ENCODE measurements at places on chromosomes 1 and 21. TPM values are rescaled to one million over a fixed set of nuclear protein-coding genes. Genes with fewer than 3 reads are reported as not detected.

CXADR gene
- 66.3 TPM for polyA plus RNA-seq

TPTE gene
- polyA plus RNA-seq: not detected

STIL gene
- 2.5 TPM for polyA plus RNA-seq

TDRD5 gene
- polyA plus RNA-seq: not detected

KIF17 gene
- polyA plus RNA-seq: 0.05 TPM

FNDC10 gene
- 6.0 TPM for polyA plus RNA-seq

SPRR5 gene
- polyA plus RNA-seq: not detected

UBE2U gene
- 0.21 TPM for polyA plus RNA-seq

SH3GLB1 gene
- 84.6 TPM for polyA plus RNA-seq

CA14 gene
- polyA plus RNA-seq: 6.0 TPM

CCDC27 gene
- 0.73 TPM for polyA plus RNA-seq

GRIK3 gene
- not detected for polyA plus RNA-seq

TTC39A gene
- polyA plus RNA-seq: 18.9 TPM

FAM72B gene
- polyA plus RNA-seq: 1.7 TPM

PLEKHG5 gene
- 9.3 TPM for polyA plus RNA-seq

NAXE gene
- 218 TPM for polyA plus RNA-seq

NTMT2 gene
- polyA plus RNA-seq: not detected

F13B gene
- polyA plus RNA-seq: 5.5 TPM

ALX3 gene
- polyA plus RNA-seq: 0.36 TPM

S100A7 gene
- 1.0 TPM for polyA plus RNA-seq

MMP23B gene
- polyA plus RNA-seq: 184 TPM

CCDC185 gene
- polyA plus RNA-seq: not detected

RAVER2 gene
- polyA plus RNA-seq: 7.9 TPM

LCE2B gene
- not detected for polyA plus RNA-seq

IGSF9 gene
- 25.4 TPM for polyA plus RNA-seq

SSBP3 gene
- polyA plus RNA-seq: 25.8 TPM

LRRC39 gene
- polyA plus RNA-seq: 1.1 TPM

ZNF697 gene
- polyA plus RNA-seq: 0.58 TPM

ALPL gene
- polyA plus RNA-seq: 1.6 TPM

SGIP1 gene
- polyA plus RNA-seq: 3.5 TPM

IKBKE gene
- polyA plus RNA-seq: 5.9 TPM

OR14K1 gene
- polyA plus RNA-seq: not detected

IFI44 gene
- polyA plus RNA-seq: 3.1 TPM

KIAA1614 gene
- 2.9 TPM for polyA plus RNA-seq

TMEM240 gene
- 2.1 TPM for polyA plus RNA-seq

TRIM17 gene
- polyA plus RNA-seq: 5.7 TPM

TNFRSF18 gene
- 1.3 TPM for polyA plus RNA-seq

TSSK3 gene
- polyA plus RNA-seq: 1.4 TPM

CFAP45 gene
- not detected for polyA plus RNA-seq

TAS1R3 gene
- polyA plus RNA-seq: 0.42 TPM

AKR7A3 gene
- polyA plus RNA-seq: 0.46 TPM

NR0B2 gene
- 68.1 TPM for polyA plus RNA-seq

SLAMF7 gene
- not detected for polyA plus RNA-seq

TDRD10 gene
- polyA plus RNA-seq: not detected

GBP2 gene
- 13.9 TPM for polyA plus RNA-seq
